ENCODE measurements at places on chromosomes 4 and X.

GRCh38 chrX:25013632-25014365, 2.0 kb downstream of the ARX start:
- DNase-seq, result no peak

DNA sequence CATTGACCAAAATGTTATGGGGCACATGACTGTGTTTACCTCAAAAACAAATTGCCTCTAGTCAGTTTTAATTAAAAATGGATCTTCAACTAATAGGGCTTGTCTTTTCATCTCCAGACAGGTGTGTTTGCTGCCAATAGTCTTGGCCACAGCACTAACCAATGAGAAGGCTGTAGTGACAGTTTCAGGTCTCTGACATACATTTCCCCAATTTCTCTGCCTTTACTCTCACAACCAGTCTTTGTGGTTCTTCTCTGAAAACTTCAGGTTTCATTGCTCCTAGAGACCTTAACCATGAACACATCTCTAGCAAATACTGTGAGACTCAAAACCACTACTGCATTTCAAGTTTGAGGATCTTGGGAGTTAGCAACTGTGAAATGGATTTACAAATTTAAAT, 3.5 kb upstream of the EDNRA start:
- DNase-seq, result no peak

DNA sequence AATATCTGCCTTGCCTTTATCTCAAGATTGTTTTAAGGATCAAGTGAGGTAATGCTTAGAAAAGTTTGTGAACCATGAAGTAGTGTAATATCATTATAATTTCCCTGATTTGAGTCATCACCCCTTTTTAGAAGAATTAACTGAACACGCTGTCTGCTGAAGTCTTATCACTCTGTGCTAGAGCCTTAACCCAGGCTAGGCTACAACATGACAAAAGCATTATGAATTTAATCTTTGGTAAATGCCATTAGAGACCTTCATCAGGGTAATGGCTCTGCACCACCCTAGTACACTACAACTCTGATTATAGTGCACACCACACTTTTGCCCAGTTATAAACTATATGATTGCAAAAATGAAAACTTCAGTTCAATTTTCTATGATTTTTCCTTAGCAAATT, 118.3 kb downstream of the ADGRL3 start:
- no peak for DNase-seq

DNA sequence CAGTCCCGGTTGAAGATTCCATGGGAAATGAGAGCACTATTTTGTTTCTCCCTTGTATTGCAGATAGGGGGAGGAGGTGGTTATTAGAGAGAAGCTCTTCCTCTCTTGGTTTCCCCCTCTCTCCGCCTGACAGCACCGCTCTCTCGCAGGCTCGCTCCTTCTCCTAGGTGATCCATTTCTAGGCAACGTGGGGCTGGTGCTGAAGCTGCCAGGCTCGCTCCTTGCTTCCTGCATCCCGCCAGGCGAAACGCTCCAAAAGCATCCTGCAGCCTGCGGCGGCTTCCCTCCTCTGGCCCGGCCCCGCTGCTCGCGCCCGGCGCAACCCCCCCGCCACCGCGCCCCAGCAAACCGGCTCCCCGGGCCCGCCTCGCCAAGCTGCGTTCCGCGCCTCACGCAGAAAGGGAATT, at the start of gene GRID2:
TSS of gene GRID2 (plus strand) at position 346 of the 407 bp plus-strand sequence.
- DNase-seq, result no peak

DNA sequence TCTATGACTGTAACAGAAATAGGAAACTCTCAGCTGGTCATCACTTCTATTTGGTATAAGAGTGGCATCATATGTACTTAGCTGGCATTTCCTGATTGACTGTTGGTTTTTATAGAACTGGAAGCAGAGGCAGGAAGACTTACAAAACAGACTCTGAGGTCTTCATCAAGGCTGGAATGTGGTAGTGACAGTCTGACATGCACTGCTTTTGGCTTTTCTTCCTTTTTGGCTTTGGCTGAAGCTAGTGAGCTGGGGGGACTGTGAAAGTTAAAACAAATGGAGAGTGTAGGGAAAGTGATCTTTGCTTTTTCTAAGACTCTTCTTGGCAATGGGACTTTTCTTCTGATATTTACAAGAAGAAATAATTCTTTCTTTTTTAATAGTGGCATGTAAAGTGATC, 121.1 kb upstream of the SLC4A4 start:
- no peak for DNase-seq

DNA sequence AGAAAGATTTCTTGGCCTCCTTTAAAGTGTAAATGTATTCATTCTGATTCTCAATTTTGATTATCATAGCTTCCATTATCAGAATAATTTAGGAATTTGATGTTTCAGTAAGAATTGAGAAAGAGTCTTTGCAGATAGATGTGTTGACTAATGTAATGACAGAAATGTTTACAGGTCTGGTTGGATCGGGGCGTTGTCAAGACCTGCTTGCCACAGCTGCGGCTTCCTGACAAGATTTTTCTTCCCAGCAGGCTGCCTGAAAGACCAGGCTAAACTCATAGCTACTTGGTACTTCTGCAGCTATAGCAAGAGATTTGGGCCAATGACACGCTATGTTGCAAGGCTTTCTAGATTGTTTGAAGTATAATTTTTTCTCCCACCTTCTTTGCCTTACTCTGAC, 91.5 kb upstream of the ANKRD50 start:
- no peak for DNase-seq

- no peak for DNase-seq
Observed at GRCh38 chr4:173343832-173344397, 9.8 kb upstream of the HMGB2 start.

- DNase-seq, result no peak
Observed at GRCh38 chr4:68299492-68300457, 50.1 kb downstream of the YTHDC1 start.

GRCh38 chr4:78337244-78338020, 214.1 kb upstream of the ANXA3 start:
- no peak for DNase-seq

- no peak for DNase-seq
Observed at GRCh38 chr4:183468210-183469095, 24.0 kb downstream of the CDKN2AIP start.

GRCh38 chrX:106949366-106949765, 29.2 kb downstream of the CLDN2 start:
- DNase-seq, result no peak

DNA sequence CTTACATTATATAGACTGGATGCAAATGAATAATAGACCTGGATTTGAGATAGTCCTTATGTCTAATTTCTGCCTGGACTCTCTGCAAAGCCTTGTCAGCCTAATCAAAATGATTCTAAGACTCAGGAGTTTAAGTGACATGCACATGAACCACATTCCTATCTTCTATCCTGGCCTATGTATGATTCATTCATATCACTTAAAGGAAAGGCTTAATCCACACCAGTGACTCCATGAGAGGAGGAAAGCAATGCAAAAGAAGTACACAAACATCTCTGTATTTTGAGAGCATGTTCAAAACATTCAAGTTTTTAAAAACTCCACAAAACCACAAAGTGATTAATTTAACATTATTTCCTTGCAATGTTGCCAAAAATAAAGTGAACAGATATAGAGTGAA, 14.6 kb downstream of the AMOT start:
- no peak for DNase-seq

GRCh38 chr4:11598591-11598990, 169.9 kb upstream of the HS3ST1 start:
- no peak for DNase-seq

DNA sequence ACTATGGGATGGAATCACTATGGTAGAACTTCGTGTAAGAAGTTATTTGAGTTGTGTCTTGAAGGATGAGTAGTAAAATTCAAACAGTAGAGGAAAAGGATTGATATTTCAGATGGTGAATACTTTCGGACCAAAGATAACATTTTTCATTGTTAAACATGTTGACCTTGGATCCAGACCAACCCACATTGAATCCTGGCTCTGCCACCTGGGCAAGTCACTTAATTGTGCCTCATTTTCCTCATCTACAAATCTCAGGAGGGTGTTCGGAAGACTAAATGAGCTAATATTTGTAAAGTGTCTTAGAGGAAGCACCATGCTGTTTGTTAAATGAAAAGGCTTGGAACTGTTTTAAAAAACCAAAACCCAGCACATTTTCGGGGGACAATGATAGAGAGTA, 1.4 kb upstream of the AIFM1 start:
- DNase-seq, result no peak
